Germinal center (tissue), 1 donor: ENCODE measurements at places on chromosomes 11 and 22.

DNA sequence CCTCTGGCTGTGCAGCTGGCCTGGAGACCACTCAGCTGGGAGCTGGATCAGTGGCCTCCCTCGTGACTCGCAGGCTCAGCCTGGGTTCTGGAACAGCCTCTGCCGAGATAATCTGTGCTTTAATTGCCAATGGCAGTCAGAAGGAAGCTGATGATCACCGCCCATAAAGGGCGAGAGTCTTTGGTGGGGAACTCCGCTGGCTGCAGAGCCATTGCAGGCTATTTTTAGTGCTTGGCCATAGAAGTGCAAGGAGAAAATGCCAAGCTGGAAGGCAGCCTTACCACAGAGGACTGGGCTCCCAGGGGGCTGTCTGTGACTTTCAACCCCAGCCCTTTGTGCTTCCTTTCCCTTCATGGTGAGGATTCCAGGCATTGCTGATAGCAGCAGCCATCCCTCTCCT, 62.2 kb upstream of the TENM4 start:
- no peak for DNase-seq

- DNase-seq = no peak
Measured at GRCh38 chr11:77055913-77056312, 10.9 kb upstream of the CAPN5 start.

DNA sequence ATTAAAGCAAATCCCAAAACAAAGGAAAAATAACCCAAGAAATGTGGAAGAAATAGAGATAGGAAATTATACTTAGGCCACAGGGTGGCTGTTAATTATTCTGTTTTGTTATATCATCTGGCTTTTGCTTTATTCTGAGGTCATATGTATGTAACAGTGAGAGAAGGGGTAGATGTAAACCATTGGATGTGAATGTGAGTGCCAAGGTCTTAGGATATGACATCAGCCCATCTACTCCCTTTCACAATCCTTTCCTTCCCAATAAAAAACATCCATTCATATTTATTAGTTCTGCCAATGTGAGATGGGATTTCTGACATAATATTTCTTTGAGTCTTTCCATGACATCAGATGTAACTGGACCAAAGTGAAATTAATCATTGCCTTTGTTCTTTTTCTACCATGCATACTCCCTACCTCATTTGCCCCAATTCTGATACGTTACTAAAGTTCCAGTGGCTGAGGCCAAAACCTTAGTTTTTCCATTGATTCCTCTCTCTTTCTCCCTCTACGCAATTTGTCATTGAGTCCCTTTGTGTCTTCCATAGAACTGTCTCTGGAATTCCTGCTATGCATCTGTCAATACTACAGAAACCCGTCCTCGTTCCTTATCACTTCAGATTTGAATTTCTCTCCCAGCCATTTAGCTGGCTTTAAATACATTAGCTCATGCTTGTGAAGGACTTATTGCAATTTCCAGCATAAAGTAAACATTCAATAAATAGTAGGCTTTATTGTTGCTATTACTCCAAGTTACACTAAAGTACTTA, 170.3 kb downstream of the ARHGAP42 start:
- DNase-seq = no peak

GRCh38 chr22:39214383-39215069, 30.3 kb downstream of the PDGFB start:
- DNase-seq = no peak

- DNase-seq = no peak
Measured at GRCh38 chr11:87306262-87306851, 268.6 kb downstream of the TMEM135 start.

DNA sequence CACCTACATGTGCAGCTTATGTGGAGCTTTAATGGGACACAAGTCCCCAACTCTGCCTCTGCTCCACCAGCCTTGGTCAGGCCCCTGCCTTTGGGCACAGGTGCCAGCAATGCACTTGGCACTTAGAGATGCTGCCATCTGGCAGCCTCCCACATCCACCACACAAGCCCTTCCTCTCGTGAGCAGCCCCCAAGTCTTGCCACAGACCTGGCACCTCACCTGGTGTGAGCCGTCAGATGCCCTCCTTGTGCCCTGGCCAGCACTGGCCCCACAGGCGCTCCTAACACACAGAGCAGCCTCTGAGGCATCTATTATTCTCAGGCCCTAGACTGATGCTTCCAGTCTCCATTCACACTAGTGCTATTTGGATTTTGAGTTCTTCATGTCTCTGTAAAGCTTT, 24.5 kb upstream of the SERPIND1 start:
- no peak for DNase-seq

- no peak for DNase-seq
Measured at GRCh38 chr11:22780952-22781593, 48.5 kb downstream of the SVIP start.

DNA sequence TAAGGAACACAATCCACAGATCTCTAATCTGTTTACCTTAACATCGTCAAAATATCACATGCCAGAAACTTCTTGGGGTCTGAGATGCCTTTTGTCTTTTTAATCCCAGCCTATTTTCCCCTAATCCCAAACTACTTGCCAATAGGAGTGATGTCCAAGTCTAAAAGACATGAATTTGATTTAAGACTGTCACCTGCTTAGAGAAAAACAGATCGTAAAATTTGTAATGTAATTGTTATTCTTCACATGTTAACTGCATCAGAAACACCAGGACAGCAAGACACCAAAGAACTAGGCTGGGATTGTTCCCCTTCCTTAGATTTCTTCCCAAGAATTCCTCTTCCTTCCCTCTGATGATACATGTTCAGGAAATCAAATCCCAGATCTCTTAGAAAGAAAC, 198.1 kb upstream of the ARHGAP20 start:
- no peak for DNase-seq

GRCh38 chr11:73651661-73652045, 5.3 kb downstream of the PLEKHB1 start:
- no peak for DNase-seq

DNA sequence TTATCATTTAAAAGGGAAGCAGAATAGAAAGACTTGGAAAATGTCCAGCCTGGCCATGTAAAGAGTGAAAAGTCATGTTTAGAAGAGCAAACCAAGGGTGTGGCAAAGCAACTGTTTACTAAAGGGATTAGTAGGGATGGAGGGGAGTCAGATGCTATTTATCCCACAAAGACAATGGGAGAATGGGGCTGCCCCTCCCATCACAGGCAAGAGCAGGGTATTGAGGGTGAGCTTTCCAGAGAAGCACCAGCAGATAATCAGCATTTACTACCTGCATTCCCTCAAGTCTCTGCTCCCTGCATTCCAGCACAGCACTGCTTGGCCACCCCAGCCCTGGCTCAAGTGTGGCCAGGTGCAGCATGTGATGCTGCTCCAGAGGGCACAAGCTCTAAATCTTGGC, 18.5 kb upstream of the QSER1 start:
- no peak for DNase-seq

DNA sequence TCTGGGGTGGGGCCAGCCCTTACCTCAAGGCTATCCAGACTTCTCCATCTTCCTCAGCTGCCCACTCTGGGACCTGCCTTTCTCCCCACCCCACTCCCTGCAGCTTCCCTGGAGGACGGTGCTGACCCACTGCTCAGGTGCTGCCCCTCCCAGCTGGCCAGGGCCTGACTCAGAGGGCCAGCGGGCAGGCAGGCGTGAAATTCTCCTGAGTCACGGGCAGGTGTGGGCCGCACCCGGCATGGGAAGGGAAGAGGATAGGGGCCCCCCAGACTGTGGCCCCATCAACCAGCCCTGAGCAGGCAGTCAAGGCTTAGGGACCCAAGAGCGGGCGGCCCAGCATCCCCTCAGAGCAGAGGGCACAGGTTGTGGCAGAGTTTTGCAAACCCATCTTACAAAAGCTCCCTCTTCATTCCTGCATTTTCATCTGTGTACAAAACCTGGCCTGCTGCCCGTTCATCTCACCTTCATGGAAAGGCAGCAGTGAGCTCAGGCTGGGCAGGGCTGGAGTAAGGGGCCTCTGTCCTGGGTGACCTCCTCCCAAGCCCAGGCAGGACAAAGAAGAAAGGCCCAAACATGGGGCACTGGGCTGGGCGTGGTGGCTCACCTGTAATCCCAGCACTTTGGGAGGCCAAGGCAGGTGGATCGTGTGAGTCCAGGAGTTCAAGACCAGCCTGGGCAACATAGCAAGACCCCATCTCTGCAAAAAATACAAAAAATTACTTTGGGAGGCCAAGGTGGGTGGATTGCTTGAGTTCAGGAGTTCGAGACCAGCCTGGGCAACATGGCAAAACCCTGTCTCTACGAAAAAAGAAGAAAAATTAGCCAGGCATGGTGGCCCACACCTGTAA, 6.1 kb downstream of the RHOD start:
- no peak for DNase-seq

GRCh38 chr11:21295508-21295907, 626.1 kb downstream of the NELL1 start:
- DNase-seq = no peak

DNA sequence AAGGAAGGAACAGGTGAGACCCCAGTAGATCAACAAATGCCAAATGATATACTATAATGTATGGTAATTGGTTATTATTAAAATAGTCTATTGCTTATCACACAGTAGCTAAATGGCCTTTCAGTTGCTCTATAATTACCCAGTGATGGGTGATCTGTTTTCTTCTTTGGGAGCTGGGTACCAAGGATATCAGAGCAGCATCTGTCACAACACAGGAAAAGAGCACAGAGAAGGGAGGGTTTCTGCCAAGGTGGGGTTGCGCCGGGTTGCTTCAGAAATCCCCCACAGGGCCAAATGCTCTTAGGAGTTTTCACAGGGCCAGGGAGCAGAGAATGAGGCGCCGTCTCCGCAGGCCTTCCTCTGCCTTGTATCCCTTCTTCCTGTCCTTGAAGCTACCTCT, 469.4 kb downstream of the INSC start:
- DNase-seq = no peak

GRCh38 chr22:22048981-22049531, 66.5 kb upstream of the TOP3B start:
- DNase-seq = no peak

DNA sequence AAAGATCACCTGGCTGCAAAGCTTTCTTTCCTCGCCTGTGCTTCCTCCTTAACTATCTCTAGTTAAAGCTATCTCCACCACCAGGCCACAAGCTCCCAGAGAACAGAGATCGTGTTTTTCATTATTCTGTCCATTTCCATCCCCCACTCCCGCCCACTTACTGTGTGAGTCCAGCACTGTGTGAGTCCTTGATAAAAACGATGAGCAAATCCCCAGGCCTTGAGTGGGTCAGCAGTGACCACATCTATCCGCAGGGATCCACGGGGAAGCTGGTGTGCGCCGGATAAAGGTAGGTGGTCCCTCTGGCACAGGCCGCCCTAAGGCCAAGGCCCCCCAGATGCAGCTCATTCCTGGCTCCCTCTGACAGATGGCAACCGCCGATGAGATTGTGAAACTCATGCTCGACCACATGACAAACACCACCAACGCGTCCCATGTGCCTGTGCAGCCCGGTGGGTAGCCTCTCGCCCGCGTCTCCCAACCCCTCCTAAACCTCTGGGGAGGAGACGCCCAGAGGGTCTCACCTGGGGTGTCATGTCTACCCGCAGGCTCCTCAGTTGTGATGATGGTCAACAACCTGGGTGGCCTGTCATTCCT, 9.3 kb downstream of the TKFC start:
- DNase-seq = no peak

GRCh38 chr22:17597217-17597616, 31.3 kb downstream of the ATP6V1E1 start:
- no peak for DNase-seq

DNA sequence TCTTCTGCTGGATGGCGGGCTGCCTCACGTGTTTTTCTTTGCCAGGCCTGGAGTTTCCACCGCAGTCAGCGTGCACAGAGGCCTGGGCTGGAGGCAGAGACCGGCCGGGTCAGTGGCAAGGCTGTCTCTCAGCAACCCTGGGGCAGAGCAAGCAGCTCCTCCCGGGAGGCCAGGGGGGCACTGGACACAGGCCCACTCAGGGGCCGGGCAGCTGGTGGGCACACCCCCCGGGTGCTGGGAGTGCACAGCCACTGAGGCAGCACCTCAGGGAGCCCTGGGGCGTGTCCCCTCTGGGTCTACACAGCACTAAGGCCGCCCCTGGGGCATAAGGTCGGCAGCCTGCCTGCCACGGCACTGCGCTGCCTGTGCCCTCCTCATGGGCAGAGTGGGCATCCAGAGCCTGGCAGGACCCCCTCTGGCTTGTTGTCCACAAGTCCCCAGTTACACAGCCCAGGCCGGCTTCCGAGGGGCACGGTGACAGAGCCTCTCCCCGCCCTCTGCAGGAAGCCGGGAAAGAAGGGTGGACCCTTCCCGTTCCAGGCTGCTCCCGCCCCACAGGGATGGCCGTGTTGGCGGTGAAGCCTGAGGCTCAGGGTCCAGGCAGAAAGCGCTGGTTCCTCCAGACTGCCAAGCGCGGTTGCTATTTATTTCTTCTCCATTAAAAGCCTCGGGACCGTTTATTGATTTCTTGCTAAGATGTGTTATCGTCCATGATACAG, 18.5 kb upstream of the TH start:
- DNase-seq = no peak

GRCh38 chr11:35303596-35304385, 115.6 kb downstream of the SLC1A2 start:
- no peak for DNase-seq

GRCh38 chr11:96311120-96311568, 31.9 kb downstream of the MAML2 start:
- no peak for DNase-seq

DNA sequence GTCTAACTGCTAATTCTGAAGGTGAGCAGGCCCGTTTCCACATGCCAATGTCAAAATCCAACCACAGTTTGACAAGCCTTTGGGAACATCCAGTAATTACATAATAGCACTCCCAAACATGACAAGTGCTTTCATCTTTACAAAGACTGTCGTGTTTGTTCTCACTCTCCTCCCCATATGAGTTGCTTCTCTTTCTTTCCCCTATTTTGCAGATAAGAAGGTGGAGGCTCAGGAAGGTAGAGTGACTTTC, 55.9 kb upstream of the CD44 start:
- DNase-seq = no peak

- no peak for DNase-seq
Measured at GRCh38 chr11:61564936-61565696, 15.8 kb downstream of the SYT7 start.

DNA sequence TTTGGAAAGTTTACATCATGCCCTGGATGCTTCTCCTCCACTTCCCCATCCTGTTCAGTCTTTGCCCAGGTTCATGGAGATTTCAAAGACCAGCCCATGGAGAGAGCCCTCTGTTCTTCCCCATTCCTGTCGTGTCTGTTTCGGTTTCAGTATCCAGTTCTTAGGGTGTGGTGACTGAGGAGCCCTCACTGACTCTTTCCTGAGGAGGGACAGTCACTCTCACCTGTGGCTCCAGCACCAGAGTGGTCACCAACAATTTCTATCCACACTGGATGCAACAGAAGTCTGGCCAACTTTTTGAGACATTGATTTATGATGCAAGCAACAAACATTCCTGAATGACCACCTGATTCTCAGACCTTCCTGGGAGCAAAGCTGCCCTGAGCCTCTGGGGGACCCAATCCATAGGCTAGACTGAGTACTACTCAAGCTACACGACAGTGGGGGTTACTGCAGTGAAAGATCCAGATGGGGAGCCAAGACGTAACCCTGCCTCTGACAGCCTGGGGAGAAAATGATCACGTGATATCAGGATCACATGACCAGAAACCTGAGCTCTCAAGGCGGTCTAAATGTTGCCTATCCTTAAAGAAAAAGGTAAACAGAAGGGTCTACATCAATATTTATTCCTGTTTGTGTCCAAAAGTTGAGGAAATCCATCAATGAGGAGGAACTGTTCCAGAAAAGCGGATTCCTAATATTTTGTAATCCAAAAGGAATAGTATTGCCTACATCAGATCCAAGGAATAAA, 76.2 kb upstream of the VPREB1 start:
- DNase-seq = peak; percentile 40

GRCh38 chr11:119417726-119418540, 5.0 kb downstream of the THY1 start:
- DNase-seq = no peak

- DNase-seq = peak; percentile 43
Measured at GRCh38 chr22:20128902-20129746, 2.5 kb upstream of the ZDHHC8 start.
